Right atrium auricular region (tissue), 2 donors: ENCODE measurements at places on chromosomes 7 and 10. TPM values are rescaled to one million over a fixed set of nuclear protein-coding genes. Genes with fewer than 3 reads are reported as not detected.
A peak's percentile ranks its signal among the peaks of the same experiment; 100 is the strongest.

DNA sequence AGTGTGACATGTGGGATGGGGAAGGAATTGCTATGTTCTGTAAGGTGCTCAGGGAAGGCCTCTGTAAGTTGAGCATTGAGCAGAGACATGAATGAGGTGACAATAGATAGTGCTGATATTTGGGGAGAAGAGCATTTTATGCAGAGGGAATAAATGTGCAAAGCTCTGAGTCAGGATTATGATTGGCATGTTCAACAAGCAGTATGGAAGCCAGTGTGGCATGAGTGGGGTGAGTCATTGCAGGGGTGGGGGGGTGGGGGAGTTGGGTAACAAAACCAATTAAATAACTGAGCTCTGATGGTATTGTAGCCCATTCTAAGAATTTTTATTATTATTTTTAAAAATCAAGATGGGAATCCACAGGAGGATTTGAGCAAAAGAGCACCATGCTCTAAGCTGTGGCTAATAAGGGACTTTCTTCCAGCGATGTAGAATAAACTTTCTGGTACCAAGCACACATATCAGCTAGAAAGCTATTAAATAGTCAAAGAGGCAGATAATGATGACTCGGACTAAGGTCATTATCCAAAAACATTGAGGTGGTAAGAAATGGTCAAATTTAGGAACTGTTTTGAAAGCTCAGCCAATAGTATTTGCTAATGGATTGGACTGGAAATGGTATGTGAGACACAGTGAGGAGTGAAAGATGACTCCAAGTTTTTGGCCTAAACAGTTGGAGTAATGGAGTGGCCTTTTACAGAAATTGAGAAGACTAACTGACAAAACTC, 96.4 kb downstream of the PRKG1 start:
- H3K4me1 ChIP-seq, result no peaks in the 10 kb centered on the region
- no peaks in the 10 kb centered on the region for H3K36me3 ChIP-seq
- H3K4me3 ChIP-seq, result no peak overlapping the region
- no peaks in the 10 kb centered on the region for H3K27me3 ChIP-seq
- H3K27ac ChIP-seq, result no peak overlapping the region

PALS2 gene
- total RNA-seq, result 8.2 TPM

- H3K27ac ChIP-seq, result peak overlapping the region; percentile 99
- H3K27me3 ChIP-seq, result no peaks in the 10 kb centered on the region
- peak overlapping the region; percentile 87 for H3K4me3 ChIP-seq
- H3K36me3 ChIP-seq, result peaks cover 26% of the 10 kb centered on the region
- H3K4me1 ChIP-seq, result peaks cover 56% of the 10 kb centered on the region
Measured at GRCh38 chr10:30436671-30437030, 2.7 kb downstream of the MAP3K8 start.

SPDYE2 gene
- total RNA-seq, result not detected

GJC3 gene
- total RNA-seq, result not detected

GNAT3 gene
- total RNA-seq, result not detected

BTBD16 gene
- not detected for total RNA-seq

FKBP6 gene
- not detected for total RNA-seq

DNA sequence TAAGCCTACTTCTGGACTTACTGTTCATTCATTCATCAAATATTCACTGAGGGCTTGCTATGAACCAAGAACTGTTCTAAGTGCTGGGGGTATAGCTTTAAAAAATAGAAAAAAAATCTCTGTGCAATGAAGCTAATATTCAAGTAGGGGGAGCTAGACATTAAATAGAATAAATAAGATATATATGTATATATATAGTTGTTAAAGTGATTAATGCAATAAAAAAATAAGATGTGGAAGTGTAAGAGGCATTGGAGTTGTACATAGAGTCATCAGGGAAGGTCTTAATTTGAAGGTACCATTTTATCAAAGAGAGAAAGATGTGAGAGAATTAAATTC, 181.2 kb upstream of the AGR3 start:
- no peaks in the 10 kb centered on the region for H3K4me1 ChIP-seq
- no peak for DNase-seq
- no peaks in the 10 kb centered on the region for H3K36me3 ChIP-seq
- no peak overlapping the region for H3K27ac ChIP-seq
- no peaks in the 10 kb centered on the region for H3K27me3 ChIP-seq

DNA sequence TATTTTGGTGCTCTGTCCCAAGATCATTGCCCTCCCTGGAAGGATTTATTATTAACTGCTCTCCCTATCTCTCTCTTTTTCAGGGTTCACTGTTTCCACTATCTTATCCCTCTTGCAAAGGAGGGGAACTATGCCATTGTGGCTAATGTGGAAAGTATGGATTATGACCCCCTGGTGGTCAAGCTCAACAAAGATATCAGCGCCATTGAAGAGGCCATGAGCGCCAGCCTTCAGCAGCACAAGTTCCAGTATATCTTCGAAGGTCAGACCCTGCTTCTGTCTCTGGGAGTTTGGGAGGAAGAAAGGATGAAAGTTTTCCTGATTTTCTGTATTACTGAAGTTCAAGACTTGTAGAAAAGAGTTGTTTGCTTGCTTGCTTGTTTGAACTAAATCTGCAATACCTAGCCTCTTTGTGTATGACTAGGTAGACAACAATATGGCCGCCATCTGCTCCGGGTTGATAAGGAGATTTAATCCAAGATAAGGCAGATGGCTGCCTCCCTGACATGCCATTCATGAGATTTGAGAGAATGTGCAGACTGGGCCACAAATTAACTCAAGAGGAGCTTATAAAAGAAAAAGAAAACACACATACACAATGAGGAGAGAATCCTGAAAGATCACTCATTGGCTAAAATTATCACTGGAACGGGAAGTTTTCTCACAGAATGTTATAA, 122.2 kb upstream of the LRGUK start:
- H3K27me3 ChIP-seq, result no peaks in the 10 kb centered on the region
- no peaks in the 10 kb centered on the region for H3K4me1 ChIP-seq
- peaks cover 5% of the 10 kb centered on the region for H3K36me3 ChIP-seq

- no peaks in the 10 kb centered on the region for H3K27me3 ChIP-seq
- no peak overlapping the region for H3K27ac ChIP-seq
- H3K4me3 ChIP-seq, result no peak overlapping the region
- H3K4me1 ChIP-seq, result peaks cover 23% of the 10 kb centered on the region
Measured at GRCh38 chr10:11869219-11869618, 46.1 kb downstream of the PROSER2 start.

CALHM3 gene
- not detected for total RNA-seq

GRCh38 chr7:43771573-43771972, 13.1 kb downstream of the BLVRA start:
- H3K27me3 ChIP-seq, result no peaks in the 10 kb centered on the region
- DNase-seq, result no peak
- peaks cover 12% of the 10 kb centered on the region for H3K36me3 ChIP-seq
- no peaks in the 10 kb centered on the region for H3K4me1 ChIP-seq
- no peak overlapping the region for H3K4me3 ChIP-seq

GRCh38 chr7:108016841-108017775, 14.1 kb upstream of the LAMB1 start:
- H3K27me3 ChIP-seq, result no peaks in the 10 kb centered on the region
- no peaks in the 10 kb centered on the region for H3K4me1 ChIP-seq
- no peaks in the 10 kb centered on the region for H3K36me3 ChIP-seq
- H3K27ac ChIP-seq, result no peak overlapping the region
- DNase-seq, result no peak

GRCh38 chr10:60654813-60655464, 123.3 kb upstream of the CDK1 start:
- H3K27ac ChIP-seq, result no peak overlapping the region
- no peaks in the 10 kb centered on the region for H3K4me1 ChIP-seq
- H3K36me3 ChIP-seq, result no peaks in the 10 kb centered on the region
- DNase-seq, result no peak
- H3K27me3 ChIP-seq, result no peaks in the 10 kb centered on the region

CPED1 gene
- total RNA-seq, result 13.8 TPM

DNA sequence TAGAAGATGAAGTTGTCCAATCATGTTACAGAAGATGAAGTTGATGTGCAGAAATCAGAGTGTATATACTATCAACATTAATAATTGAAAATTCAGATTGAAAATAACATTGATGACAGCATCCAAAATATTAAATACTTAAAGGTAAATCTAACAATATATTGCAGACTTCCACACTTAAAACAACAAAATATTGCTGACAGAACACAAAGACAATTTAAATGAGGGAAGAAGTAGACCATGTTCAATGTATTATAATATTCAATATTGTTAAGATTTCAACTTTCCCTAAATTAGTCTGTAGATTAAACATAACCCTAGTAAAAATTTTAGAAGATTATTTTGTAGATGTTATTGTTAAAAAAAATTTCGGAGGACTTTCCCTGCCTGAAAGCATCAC, 151.9 kb downstream of the PON1 start:
- no peak overlapping the region for H3K27ac ChIP-seq
- no peaks in the 10 kb centered on the region for H3K4me1 ChIP-seq
- no peak overlapping the region for H3K4me3 ChIP-seq

DNA sequence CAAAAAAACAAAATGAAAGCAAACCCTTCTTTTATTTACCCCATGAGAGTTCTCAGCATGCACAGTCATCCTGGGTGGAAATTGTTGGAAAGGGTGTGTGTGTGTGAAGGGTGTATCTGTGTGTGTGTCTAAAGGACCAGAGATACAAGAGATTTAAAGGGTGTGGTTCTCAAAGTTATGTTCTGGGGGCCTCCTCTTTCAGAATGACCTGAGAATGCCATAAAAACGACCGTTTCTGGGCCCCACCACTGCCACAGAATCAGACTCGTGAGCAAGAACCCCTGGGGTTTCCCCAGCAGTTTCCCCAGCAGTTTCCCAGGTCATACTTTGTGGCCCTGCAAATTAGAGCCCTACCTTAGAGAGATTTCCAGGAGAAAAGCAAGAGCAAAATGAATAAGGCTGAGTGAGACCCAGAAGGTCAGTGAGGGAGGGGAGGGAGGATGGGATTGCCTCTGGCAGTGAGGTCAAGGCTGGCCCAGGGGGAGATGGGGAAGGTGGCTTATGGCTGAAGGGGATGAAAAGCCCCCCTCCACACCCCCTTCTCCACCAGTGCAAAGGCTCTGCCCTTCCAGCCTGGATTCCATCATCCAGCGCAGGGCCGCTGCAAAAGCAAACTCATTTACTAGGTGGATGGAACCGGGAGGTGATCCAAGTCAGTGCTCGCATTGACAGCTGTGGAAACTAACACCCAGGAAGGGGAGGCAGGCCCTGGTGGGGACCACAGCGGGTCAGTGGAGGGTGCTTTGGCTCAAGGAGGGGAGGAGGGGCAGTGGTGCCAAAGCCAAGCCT, 10.2 kb downstream of the PYROXD2 start:
- H3K36me3 ChIP-seq, result no peaks in the 10 kb centered on the region
- H3K4me1 ChIP-seq, result no peaks in the 10 kb centered on the region
- no peak for DNase-seq
- H3K4me3 ChIP-seq, result no peak overlapping the region

GRCh38 chr7:22153432-22154142, 203.4 kb downstream of the RAPGEF5 start:
- no peaks in the 10 kb centered on the region for H3K4me1 ChIP-seq
- no peak overlapping the region for H3K27ac ChIP-seq
- H3K4me3 ChIP-seq, result no peak overlapping the region
- H3K36me3 ChIP-seq, result peaks cover 35% of the 10 kb centered on the region
- DNase-seq, result no peak

FEZF1 gene
- total RNA-seq, result not detected

GRCh38 chr7:28503396-28503795, 91.1 kb downstream of the CREB5 start:
- no peak for DNase-seq
- no peak overlapping the region for H3K27ac ChIP-seq
- no peaks in the 10 kb centered on the region for H3K4me1 ChIP-seq
- H3K27me3 ChIP-seq, result no peaks in the 10 kb centered on the region

GRCh38 chr7:147584771-147585193, 1005.8 kb upstream of the C7orf33 start:
- no peak overlapping the region for H3K4me3 ChIP-seq
- H3K4me1 ChIP-seq, result no peaks in the 10 kb centered on the region
- H3K27me3 ChIP-seq, result no peaks in the 10 kb centered on the region
- no peak for DNase-seq
- H3K36me3 ChIP-seq, result no peaks in the 10 kb centered on the region

DNA sequence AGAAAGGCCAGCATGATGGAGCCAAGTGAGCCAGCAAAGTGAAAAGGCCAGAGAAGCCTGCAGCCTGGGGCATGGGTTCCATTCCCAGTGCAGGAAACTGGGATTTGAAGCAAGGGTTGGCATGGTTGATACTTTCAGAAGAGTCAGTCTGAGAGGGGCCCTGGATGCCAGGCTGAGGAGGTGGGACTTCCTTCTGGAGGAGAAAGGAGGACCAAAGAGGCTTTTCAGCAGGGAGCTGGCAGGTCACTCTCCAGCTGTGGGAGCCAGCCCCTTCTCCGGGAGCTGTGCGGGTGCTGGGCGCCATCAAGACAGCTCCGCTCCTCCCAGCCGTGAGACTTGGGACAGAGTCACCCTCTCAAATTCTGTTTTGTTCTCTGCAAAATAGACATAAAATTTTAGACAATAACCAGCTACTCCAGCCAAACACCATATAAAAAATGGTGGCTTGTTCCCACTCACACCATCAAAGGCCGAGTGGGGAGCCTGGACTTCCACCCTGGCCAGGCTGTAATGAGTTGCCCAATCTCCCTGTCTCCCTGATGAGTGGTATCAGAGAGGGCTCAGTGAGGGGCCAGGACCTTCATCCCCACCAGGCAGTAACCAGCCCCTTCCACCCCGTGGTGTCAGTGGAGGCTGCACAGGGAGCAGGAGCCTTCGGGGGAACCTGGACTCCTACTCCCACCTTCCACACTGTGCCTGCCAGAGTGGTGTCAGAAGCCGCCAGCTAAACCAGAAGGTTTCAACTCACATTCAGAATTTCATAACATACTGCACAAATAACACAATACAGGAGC, 133.6 kb upstream of the RET start:
- H3K27me3 ChIP-seq, result no peaks in the 10 kb centered on the region
- no peak overlapping the region for H3K27ac ChIP-seq
- peak; percentile 43 for DNase-seq
- no peaks in the 10 kb centered on the region for H3K36me3 ChIP-seq

MAGI2 gene
- 5.9 TPM for total RNA-seq

ATOH7 gene
- not detected for total RNA-seq

FRAT1 gene
- 3.1 TPM for total RNA-seq

DNA sequence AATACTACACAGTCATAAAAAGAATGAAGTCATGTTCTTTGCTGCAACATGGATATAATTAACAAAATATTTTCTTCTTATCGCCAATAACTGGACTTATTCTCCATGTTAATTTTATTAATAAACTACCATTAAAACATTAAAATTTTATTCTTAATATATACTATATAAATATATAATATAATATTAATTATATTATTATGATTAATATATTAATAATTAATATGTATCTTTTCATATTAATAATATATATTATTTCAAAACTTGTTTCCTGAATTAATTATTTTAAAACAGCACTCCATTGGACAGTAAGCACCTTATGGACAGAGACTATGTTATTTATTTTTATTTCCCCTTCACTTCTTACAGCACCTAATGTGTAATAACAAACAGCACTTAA, 182.8 kb downstream of the ARL4A start:
- H3K4me1 ChIP-seq, result no peaks in the 10 kb centered on the region
- no peaks in the 10 kb centered on the region for H3K36me3 ChIP-seq
- no peak overlapping the region for H3K27ac ChIP-seq
- no peak for DNase-seq
- no peak overlapping the region for H3K4me3 ChIP-seq

GRCh38 chr10:16436367-16436757, 448 bp upstream of the PTER start:
- peak overlapping the region; percentile 58 for H3K4me3 ChIP-seq
- H3K36me3 ChIP-seq, result no peaks in the 10 kb centered on the region
- H3K27ac ChIP-seq, result peak overlapping the region; percentile 87
- H3K4me1 ChIP-seq, result peaks cover 29% of the 10 kb centered on the region
- DNase-seq, result no peak

- H3K4me1 ChIP-seq, result no peaks in the 10 kb centered on the region
- no peak overlapping the region for H3K27ac ChIP-seq
- H3K27me3 ChIP-seq, result no peaks in the 10 kb centered on the region
- no peak for DNase-seq
- H3K4me3 ChIP-seq, result no peak overlapping the region
- no peaks in the 10 kb centered on the region for H3K36me3 ChIP-seq
Measured at GRCh38 chr7:26284995-26285632, 6.5 kb upstream of the SNX10 start.

HOXA6 gene
- total RNA-seq, result not detected
